Renal pelvis (tissue), 12 donors: ENCODE measurements at places on chromosomes 13 and 19. TPM values are rescaled to one million over a fixed set of nuclear protein-coding genes. Genes with fewer than 3 reads are reported as not detected.

Gene EMP3
- polyA plus RNA-seq: 61.0 TPM

Gene ZNF90
- 21.8 TPM for polyA plus RNA-seq

Gene POGLUT2
- 47.6 TPM for polyA plus RNA-seq

Gene DOCK6
- 67.7 TPM for polyA plus RNA-seq

Gene TNFRSF19
- 51.2 TPM for polyA plus RNA-seq
